Tracheal epithelial cell (primary cell): ENCODE measurements at places on chromosomes 1 and 21. TPM values are rescaled to one million over a fixed set of nuclear protein-coding genes. Genes with fewer than 3 reads are reported as not detected.

RASAL2 gene
- 18.8 and 21.7 TPM in 2 replicates for total RNA-seq

GJB5 gene
- 65.4 and 74.7 TPM in 2 replicates for total RNA-seq

CHTOP gene
- total RNA-seq: 20.5 and 30.1 TPM in 2 replicates

SYDE2 gene
- total RNA-seq: 5.1 and 7.2 TPM in 2 replicates

S100A3 gene
- total RNA-seq: 7.0 and 11.7 TPM in 2 replicates

EPHB2 gene
- 15.1 and 63.4 TPM in 2 replicates for total RNA-seq

LHX8 gene
- total RNA-seq: under 0.01 TPM in 1 of 2 replicates, not detected in the other

DIO1 gene
- total RNA-seq: not detected in 2 replicates

PDPN gene
- 3.8 and 11.1 TPM in 2 replicates for total RNA-seq
